ENCODE measurements at places on chromosomes 2 and 18.

- DNase-seq: no peak
Observed at GRCh38 chr18:9296233-9297006, 38.2 kb upstream of the TWSG1 start.

- no peak for DNase-seq
Observed at GRCh38 chr2:241030333-241030680, 31.9 kb downstream of the SNED1 start.

DNA sequence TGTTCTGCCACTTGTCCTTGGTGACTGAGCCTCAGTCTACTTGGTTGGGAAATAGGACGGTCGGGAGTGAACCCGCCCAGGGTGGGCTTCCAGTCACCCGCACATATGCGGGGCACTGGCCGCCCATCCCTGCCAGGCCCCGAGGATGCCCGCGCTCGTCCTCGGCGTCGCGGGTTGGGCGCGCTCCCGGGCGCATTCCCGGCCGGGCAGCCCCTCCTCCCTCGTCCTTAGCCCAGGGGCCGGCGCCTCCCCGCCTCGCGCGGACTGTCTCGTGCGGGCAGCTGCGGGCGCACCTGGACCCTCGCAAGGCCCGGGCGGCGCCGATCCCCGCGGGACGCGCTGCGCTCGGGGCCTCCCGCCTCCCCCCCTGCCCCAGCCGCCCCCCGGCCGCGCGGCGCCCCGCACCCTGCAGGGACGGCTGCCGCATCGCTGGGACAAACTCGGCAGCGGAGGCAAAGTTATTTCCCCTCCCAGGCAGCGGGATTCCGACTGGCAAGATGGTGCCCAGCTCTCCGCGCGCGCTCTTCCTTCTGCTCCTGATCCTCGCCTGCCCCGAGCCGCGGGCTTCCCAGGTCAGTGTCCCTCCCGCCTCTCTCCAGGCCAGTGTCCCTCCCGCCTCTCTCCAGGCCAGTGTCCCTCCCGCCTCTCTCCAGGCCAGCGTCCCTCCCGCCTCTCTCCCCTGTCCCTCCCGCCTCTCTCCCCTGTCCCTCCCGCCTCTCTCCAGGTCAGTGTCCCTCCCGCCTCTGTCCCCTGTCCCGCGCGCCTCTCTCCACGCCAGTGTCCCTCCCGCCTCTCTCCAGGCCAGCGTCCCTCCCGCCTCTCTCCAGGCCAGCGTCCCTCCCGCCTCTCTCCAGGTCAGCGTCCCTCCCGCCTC, at the start of gene FBLN7:
TSS of gene FBLN7 (plus strand) at position 227 of the 874 bp plus-strand sequence. CDS start at position 498, 271 bp downstream.
- DNase-seq: no peak

GRCh38 chr2:215540658-215541057, 104.8 kb upstream of the FN1 start:
- peak; percentile 92 for DNase-seq

GRCh38 chr2:144452989-144453336, 67.0 kb downstream of the ZEB2 start:
- DNase-seq: no peak

DNA sequence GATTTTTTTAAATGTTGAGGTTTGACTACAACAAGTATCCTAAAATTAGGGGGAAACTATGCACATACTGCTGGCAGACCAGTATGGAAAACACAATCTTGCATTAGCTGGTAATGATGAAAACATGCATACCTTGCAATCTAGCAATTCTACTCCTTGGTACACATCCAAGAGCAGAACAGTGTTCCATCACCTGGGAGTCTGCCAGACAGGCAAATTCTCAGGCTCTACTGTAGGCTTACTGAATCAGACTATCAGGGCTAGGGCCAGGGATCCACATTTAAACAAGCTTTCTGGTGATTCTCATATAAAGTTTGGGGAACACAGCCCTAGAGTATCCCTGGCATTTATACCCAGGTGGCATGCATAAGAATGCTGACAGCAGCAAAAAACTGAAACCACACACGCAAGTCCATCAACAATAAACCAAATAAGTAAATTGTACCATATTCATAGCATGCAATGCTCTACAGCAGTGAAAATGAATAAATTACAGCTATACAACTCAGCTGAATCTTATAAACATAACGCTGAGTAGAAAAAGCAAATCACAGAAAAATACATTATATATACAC, 13.6 kb downstream of the CDH2 start:
- DNase-seq: peak; percentile 83

DNA sequence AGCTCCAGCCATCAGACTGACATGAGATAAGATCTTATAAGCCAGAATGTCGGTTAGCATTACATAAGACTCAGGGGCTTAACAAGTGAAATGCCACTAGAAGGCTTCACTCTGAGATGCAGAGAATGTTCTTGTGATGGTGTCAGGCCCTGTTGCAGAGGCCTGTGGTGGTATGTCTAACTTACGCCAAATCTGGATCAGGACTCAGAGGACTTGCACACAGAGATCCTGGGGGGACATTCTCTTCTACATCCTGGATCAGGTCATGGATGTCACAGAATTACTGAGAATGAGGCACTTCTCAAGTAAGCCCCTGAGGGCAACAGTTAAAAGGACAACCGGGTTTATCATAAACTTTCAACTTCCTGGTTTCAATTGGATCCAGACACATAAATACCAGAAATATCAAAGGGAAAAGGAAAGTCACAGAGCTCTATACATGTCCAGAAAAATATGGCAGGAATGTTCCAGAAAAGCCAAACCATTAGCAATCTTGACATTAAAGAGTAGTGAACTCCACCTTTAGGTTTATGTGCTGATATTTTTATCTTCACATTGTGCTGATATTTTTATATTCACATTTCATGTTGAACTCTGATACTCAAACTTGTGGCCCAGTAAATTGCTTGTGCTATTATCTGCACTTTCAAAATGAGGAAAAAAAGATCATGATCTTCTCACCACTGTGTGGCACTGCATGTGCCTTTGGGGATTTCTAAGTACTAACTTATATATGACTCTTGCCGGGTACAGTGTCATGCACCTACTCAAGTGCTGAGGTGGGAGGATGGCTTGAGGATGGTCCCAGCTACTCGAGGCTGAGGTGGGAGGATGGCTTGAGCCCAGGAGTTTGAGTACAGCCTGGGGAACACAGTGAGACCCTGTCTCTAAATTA, 137.5 kb upstream of the RNF152 start:
- no peak for DNase-seq

- DNase-seq: no peak
Observed at GRCh38 chr2:96693286-96694200, 46.3 kb downstream of the LMAN2L start.

DNA sequence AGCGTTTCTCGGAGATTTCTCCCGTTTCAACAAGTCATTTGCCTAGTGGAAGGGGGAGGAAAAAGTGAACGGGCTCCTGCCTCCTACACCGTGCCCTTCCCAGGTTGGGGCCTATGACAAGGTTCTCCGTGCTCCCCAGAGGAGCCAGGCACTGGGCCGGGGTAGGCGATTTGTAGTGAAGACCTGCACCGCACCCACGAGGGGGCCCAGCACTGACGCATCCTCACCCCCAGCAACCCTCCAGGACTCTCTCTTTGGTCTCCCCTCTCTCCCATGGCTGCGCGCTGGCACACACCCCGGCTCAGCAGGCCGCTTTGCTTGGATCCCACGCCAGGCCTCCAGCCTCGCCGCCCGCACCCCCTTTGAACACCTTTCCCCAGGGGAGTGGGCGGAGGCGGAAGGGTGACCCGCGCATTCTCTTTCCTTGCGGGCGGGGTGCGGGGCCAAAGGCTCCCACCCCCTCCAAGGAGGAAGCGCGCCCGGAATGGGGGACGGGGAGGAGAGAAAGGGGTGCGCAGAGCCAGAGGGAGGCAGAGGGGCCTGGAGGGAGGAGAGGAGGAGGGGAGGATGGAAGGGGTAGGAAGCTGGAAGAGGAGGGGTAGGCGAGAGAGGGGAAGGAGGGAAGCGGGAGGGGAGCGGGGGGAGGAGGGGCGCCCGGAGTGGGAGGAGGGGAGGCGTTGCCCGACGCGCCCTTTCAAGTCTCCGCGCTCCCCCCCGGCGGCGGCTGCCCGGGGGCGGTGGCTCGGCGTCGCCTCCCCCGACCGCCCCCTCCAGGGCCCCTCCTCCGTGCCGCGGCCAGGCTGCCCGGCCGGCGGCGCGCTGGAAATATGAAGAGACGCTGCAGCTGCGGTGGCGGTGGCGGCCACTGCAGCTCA, at the start of gene APCDD1:
TSS of gene APCDD1 (plus strand) at position 830 of the 875 bp plus-strand sequence. CDS start 347 bp downstream, outside the sequence.
- DNase-seq: no peak

DNA sequence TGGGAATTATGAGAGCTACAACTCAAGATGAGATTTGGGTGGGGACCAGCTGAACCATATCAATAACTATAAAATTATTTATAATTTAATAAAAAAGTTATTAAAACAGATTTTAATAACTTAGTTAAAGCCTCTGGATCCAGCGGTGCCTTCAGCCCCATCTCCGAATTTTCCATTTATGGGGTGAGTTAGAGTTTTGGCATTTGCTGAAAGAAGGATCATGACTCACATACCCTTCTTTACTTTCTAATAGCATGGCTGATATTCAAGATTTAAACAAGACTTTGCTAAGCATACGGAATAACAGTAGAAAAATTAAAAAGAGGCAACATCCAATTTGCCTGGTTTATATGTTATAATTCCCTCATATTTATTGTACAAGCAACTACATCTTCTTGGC, 94.5 kb downstream of the RDH14 start:
- DNase-seq: no peak

DNA sequence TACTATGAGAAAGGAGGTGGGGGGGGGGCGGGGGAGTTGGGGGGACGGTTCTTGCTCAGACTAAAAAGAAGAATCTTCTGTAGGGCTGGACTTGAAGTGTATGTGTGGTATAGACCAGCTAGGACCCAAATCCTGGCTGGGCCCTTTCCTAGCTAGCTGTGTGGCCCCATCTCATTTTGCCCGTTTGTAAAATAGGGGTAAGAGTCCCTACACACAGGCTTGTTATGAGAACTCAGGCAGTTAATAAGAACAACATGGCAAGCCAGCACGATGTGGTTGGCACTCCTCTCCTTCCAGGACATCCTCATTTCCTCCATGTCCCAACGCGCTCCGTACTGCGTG, 1.1 kb downstream of the EVA1A start:
- no peak for DNase-seq

DNA sequence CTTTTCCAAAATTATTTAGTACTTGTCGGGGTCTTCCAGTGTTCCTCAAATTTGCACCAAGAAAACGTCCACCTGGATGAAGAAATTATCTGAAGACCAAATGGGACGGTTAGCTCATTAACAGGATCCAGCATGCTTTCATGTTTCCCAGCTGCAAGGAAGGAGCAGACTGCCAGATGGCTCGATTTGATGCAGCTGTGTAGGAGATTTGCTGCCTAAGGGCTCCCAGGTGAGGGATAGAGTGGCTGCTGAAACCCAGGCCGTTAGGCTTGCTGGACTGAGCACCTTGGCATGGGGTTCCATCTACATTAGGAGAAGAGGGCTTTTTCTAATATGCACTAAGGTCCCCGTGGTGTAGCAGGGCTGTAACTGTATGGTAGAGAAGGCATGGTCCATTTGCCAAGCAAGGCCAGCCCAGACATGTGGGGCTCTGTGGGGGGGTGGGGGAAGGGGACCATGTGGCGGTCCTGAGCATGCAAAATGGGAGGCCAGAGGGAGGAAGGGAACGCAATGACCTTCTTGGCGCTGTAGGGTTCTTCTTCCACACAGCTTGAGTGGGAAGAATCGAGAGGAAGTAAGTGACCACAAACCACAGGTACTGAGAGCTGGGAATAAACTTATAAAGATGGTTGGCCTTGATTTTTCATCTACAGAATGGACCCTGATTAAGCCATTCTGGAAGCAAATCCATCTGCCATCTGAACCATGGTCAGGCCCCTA, 144.0 kb downstream of the TMEM163 start:
- DNase-seq: no peak

DNA sequence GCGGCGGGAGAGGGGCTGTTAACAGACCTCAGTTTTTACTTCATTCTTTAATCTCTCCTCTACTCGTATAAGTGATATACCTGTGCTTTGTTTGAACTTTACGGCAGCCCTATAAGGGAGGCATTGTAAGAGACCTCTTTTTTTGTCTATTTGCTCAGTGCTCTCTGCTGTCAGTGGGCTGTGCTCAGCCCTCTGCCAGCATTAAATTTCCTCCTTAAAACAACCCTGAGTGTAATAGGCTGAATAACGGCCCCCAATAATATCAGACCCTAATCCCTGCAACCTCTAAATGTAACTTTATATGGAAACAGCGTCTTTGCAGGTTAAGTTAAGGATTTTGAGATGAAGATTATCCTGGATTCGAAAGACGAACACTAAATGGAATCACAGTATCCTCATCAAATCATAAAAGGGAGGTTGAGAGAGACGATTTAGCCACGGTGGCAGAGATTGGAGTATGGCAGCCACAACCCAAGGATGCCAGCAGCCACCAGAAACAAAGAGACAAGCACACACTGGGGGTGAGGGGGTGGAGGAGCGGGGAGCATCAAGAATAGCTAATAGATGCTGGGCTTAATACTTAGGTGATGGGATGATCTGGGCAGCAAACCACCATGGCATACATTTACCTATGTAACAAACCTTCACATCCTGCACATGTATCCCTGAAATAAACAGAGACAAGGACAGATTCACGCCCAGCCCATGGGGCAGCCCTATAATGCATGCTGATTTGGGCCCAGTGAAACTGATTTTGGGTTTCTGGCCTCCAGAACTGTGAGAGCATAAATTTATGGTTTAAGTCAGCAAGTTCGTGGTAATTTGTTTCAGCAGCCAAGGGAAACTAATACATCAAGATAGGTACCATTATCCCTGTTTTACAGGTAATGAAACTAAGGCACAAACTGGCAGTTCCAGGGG, 894 bp upstream of the FARSB start:
- no peak for DNase-seq

DNA sequence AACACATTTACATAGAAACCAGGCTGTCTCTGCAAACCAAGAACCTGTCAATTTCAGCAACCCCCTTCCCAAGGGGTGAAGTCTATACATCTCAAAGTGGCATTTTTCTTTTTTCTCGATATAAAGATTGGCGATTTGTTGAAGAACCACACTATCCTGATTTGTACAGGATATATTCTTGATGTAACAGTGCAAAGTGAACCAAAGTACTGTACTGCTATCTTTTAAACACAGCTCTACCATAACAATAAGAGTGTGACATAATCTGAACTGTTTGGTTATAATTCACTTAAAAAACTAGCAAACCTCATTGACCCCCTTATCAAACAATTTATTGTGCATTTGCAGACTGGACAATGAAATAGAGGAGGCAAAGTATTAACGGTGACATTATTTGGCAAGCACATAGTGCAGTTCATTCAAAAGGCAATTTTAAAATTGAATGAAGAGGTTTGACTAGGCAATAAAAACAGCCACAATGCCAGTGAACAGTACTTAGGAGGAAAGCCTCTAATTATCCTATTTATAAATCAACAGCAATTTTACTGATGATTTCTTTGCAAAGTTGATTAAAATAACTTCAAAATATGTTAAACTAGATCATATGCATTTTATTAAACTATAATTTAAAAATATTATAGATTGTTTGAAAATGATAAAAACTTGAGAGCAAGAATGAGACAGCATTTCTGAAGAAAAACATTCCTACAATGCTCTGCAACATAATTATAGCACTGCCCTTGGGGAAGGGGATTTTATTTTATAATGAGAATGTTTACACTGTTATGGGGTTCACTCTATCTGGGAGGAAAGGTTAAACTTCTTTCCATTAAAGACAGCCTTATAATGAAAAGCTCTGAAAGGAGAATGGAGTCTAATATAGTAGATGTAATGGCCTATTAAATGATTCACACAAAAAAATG, 440.9 kb downstream of the ZEB2 start:
- DNase-seq: no peak

Measured in fibroblast of skin of left quadriceps (primary cell).